ENCODE measurements at places on chromosomes 6 and 20.

DNA sequence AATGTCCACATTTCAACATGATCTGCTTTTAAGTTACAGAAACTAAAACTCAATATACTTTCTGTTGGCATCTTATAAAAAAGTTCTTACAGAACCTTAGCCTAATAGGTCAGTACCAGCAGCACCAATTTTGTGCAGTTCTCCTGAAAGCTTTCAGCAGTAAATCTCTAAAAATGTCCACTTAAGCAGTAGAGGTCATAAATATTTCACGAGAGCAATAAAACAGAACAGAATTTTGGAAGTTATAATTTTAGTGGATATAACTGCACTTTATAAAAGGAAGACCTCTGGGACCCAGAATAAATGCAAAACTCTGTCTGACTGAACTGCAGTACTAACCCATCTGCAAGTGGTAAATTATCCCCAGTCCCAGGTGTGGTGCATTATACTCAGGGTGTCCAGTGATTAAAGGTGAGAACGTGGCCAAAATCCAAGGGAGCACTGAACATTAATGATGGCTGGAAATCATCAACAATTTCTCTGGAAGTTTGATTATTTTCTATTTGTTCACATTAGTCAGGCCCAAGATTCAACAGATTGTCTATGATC lies 172.6 kb upstream of the RSPO3 start:
- no peak for DNase-seq

DNA sequence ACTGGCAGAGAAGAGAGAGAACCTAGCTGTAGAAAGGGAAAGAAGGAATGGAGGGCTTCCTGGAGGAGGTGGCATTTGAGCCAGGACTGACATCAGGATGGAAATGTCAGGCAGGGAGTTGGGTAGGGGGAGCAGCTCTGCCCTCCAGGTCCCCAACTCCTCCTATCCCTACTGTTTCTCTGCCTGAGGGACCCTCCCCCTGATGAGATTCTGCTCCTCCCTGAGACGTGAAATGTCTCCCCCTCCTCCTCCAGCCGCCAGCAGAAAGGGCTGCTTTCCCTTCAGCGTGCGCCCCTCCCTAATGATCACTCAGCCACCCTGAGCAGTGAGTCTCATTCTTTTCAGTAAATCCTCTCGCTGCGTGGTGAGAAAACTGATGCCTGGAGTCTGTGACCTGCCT lies 40.6 kb downstream of the HLA-DPB1 start:
- DNase-seq = no peak

GRCh38 chr6:37862992-37863391 lies 43.5 kb downstream of the ZFAND3 start:
- DNase-seq = no peak

- no peak for DNase-seq
Measured at GRCh38 chr6:170284866-170285469, 5.9 kb downstream of the DLL1 start.

- DNase-seq = no peak
Measured at GRCh38 chr6:154909821-154910220, 85.3 kb upstream of the TIAM2 start.

- DNase-seq = no peak
Measured at GRCh38 chr6:43037197-43037596, 15.8 kb downstream of the RRP36 start.

GRCh38 chr6:125764121-125764671 lies 14.8 kb downstream of the HEY2 start:
- no peak for DNase-seq

- no peak for DNase-seq
Measured at GRCh38 chr6:140970485-140970884, 1162.2 kb upstream of the GJE1 start.

GRCh38 chr6:72140795-72141194 lies 254.4 kb downstream of the RIMS1 start:
- DNase-seq = no peak

Measured in stimulated activated CD4-positive, alpha-beta T cell treated with anti-CD3 and anti-CD28 coated beads, Interleukin-12 subunit alpha, Interleukin-12 subunit beta, amount 100 ng/mL, for 4 hours (primary cell).